ENCODE measurements at places on chromosomes 13 and 19. TPM values are rescaled to one million over a fixed set of nuclear protein-coding genes. Genes with fewer than 3 reads are reported as not detected.

GRCh38 chr13:113365583-113365970 lies 1.6 kb upstream of the GRTP1 start:
- H3K27me3 ChIP-seq, result peaks cover 11% of the 10 kb centered on the region
- no peak for DNase-seq
- no peak overlapping the region for H3K27ac ChIP-seq
- peaks cover 15% of the 10 kb centered on the region for H3K4me1 ChIP-seq

The SPTBN4 gene
- total RNA-seq, result 1.5 TPM

The MIA gene
- not detected for total RNA-seq

- no peak overlapping the region for H3K4me3 ChIP-seq
- no peak for DNase-seq
- H3K27ac ChIP-seq, result no peak overlapping the region
Observed at GRCh38 chr13:21402586-21403307, 56.4 kb downstream of the ZDHHC20 start.

The GPR12 gene
- total RNA-seq, result not detected

GRCh38 chr19:9608912-9609311 lies 12.1 kb downstream of the ZNF561 start:
- peaks cover 37% of the 10 kb centered on the region for H3K36me3 ChIP-seq
- no peak overlapping the region for H3K27ac ChIP-seq
- no peaks in the 10 kb centered on the region for H3K4me1 ChIP-seq
- no peaks in the 10 kb centered on the region for H3K27me3 ChIP-seq

DNA sequence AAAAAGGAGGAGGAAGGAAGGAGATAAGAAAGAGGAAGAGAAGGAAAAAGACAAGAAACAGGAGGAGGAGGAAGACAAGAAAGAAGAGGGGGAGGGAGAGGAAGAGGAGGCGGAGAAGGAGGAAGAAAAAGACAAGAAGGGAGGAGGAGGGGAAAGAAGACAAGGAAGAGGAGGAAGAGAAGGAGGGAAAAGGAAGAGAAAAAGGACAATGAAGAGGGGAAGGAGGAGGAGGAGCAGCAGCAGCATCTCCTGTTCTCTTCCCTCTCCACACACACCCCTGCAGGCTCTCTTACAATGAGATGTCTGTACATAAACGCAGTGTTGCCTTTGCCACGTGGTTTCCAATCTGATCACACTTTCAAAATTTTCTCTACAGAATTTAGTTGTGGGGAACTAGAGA lies 66.6 kb downstream of the RUBCNL start:
- no peak overlapping the region for H3K4me3 ChIP-seq
- no peaks in the 10 kb centered on the region for H3K36me3 ChIP-seq
- no peaks in the 10 kb centered on the region for H3K4me1 ChIP-seq
- no peak overlapping the region for H3K27ac ChIP-seq
- no peak for DNase-seq

The C19orf47 gene
- 16.1 TPM for total RNA-seq

DNA sequence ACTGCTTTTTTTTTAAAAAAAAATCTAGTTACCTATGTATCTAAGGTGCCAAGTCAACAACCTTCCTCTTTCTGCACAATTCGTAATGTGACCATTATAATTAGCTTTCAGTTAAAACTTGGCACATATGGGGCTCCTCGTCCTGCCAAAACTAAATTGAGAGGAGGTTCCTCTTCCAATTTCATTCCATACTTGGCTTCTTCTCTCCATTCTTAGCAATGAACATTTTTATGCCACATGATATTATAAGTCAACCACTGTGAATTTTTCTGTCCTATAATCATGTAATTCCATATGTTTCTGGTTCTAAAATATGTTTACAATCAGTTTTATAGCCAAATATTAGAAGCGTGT lies 177.0 kb downstream of the DCLK1 start:
- no peak overlapping the region for H3K27ac ChIP-seq
- H3K4me3 ChIP-seq, result no peak overlapping the region
- no peaks in the 10 kb centered on the region for H3K36me3 ChIP-seq
- H3K27me3 ChIP-seq, result no peaks in the 10 kb centered on the region

DNA sequence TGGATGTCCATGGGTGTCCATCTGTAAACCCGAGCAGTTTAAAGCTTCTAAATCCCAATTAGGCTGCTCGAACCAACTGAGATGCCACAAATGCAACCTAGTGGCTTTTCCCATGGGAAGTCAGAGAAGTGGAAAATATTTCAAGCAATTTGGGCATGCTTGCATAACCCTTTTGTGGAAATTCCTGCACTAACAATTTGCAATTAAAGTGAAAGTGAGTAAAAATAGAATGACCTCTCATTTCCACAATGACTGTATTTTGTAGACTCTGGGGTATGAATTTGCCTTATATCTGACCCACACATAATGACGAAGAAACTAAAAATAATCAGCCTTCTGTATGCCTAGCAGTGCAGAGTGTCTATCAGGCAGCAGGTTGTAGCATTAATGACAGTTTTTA lies 91.8 kb upstream of the TSC22D1 start:
- H3K36me3 ChIP-seq, result no peaks in the 10 kb centered on the region
- no peak for DNase-seq
- no peak overlapping the region for H3K27ac ChIP-seq
- H3K4me1 ChIP-seq, result no peaks in the 10 kb centered on the region
- H3K27me3 ChIP-seq, result no peaks in the 10 kb centered on the region

The CEACAM4 gene
- total RNA-seq, result 4.6 TPM

DNA sequence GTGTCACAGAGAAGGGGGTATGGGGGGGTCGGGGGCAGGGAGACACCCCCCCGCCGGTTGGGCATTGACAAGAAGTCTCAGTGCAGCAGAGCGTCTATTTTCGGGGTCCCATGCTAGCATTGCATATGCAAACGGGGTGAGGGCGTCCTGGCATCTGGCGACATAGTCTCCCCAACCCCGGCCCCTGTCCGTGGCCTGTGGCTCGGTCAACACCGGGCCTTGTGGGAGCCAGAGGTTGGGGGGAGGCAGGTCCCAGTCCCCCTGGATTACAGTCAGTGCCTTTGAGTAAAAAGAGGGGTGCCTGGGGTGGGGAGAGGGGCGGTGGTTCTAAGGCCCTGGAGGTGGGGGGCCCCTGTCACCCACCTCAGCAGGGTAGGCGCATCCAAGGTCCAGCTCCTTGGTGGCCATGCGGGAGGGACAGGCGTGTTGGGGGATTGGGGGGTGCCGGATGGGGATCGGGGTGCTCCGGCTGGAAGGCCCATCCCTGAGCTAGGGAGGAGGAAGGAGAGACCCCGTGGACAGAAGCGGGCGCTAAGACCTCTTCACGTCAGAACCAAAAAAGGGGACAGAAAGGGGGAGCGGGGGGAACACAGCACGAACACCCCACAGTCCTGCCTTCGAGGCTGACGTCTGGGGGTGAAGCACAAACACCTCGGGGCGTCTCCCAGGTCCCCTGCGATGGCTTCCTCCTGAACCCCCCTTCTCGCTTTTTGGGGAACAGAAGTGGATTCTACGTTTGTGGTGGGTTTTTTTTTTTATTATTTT lies 20.9 kb downstream of the ZBTB7A start:
- H3K27me3 ChIP-seq, result no peaks in the 10 kb centered on the region
- no peak overlapping the region for H3K4me3 ChIP-seq
- no peak overlapping the region for H3K27ac ChIP-seq
- no peak for DNase-seq
- H3K36me3 ChIP-seq, result peaks cover 42% of the 10 kb centered on the region

The DIAPH3 gene
- total RNA-seq, result 4.6 TPM

DNA sequence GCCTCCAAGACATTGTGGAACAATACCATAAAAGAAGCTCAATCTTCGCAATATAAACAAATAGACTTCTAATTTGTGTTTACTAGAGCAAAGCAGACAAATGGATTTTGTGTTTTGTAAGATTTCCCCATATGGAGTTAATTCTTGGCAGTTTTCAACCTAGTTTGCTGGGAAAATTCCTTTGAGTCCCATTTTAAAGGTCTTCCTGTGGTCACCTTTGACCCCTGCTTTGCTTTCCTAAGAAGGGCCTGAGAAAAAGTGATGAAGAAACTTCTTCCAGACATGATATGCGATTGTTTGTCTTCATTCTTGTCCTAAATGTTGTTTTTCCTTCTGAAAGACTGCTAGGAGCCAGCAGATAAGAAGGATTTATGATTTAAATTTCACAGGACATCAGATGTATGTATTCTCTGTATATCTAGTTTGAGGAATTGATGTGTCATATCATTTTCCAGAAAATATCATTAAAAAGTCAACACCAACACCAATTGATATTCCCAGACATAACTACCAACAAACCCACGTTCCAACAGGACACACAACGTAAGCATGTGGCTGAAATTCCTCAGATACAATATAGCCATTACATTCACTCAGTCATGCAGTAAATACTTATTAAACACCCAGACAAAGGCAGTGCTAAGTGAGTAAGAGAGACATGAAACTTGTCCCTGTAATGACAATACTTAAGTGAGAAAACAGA lies 276.4 kb downstream of the LHFPL6 start:
- H3K4me1 ChIP-seq, result peaks cover 15% of the 10 kb centered on the region
- H3K4me3 ChIP-seq, result no peak overlapping the region
- H3K27me3 ChIP-seq, result no peaks in the 10 kb centered on the region
- no peak for DNase-seq

The PLEKHF1 gene
- total RNA-seq, result 17.3 TPM

GRCh38 chr19:50657712-50658440 lies 8.6 kb downstream of the C19orf81 start:
- H3K4me1 ChIP-seq, result peaks cover 4% of the 10 kb centered on the region
- H3K27me3 ChIP-seq, result peaks cover 37% of the 10 kb centered on the region
- H3K36me3 ChIP-seq, result no peaks in the 10 kb centered on the region
- peak overlapping the region; percentile 42 for H3K27ac ChIP-seq

The CABP5 gene
- not detected for total RNA-seq

DNA sequence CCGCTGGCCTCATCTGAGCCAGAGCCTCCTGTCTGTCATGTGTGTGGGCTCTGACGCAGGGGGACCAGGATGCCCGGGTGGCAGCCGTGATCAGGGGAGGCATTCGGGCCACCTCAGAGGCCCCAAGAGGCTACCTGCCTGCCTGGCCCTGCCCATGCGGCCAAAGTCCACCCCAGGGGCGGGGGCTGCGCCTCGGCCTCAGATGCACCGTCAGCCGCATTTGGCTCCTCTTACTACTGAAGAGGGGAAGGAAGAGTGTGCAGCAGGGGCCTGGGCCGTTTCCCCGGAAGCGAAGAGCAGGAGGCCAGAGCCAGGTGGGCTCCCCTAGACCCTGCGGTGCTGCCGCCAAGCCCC lies 34.0 kb downstream of the C13orf46 start:
- no peaks in the 10 kb centered on the region for H3K36me3 ChIP-seq
- no peaks in the 10 kb centered on the region for H3K4me1 ChIP-seq
- no peak overlapping the region for H3K4me3 ChIP-seq
- H3K27ac ChIP-seq, result no peak overlapping the region

- DNase-seq, result no peak
- H3K4me3 ChIP-seq, result no peak overlapping the region
- no peak overlapping the region for H3K27ac ChIP-seq
- no peaks in the 10 kb centered on the region for H3K36me3 ChIP-seq
Observed at GRCh38 chr13:38415233-38415632, 65.6 kb downstream of the UFM1 start.

- no peak for DNase-seq
- peak overlapping the region; percentile 86 for H3K27ac ChIP-seq
- peaks cover 20% of the 10 kb centered on the region for H3K4me1 ChIP-seq
- H3K4me3 ChIP-seq, result peak overlapping the region; percentile 47
Observed at GRCh38 chr13:41018602-41018948, 541 bp downstream of the ELF1 start.

DNA sequence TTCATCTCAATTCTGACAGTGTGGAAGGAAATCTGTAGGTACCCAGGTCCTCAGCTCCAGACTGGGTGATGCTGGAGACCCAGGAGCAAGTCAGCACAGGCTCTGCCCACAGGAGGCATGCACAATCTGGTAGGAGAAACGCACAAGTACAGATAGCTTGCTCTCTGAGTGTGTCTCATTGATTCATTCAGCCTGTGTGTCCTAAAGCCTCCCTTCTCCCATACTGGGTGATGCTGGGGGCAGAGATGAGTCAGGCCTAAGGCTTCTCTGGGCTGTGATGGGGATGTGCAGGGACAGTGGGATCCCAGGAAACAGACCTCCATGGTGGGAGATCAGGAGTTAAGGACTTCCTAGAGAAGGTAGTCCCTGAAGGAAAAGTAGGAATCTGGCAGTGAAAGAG lies 6.8 kb downstream of the ZNF526 start:
- H3K36me3 ChIP-seq, result peaks cover 52% of the 10 kb centered on the region
- no peak for DNase-seq

DNA sequence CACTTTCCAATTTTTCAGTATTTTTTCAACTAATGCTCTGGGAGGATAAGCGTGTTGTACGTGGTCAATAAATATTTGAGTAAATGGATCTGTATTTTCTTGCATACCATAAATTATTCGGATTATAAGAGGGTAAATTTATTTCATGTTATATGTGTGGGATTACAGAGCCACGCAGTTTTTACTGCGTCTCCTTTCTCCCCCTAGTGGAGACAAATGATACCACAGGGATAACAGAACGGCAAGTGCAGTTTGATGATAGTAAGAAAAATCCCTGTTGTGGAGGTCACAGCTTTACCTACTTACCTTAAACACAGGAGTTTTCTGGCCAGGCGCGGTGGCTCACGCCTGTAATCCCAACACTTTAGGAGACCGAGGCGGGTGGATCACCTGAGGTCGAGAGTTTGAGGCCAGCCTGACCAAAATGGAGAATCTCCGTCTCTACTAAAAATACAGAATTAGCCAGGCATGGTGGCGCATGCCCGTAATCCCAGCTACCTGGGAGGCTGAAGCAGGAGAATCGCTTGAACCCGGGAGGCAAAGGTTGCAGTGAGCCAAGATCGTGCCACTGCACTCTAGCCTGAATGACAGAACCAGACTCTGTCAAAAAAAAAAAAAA lies 16.8 kb downstream of the MBD3L2B start:
- no peaks in the 10 kb centered on the region for H3K4me1 ChIP-seq
- H3K27ac ChIP-seq, result no peak overlapping the region
- H3K4me3 ChIP-seq, result no peak overlapping the region
